Posterior cingulate gyrus (tissue), 11 donors: ENCODE measurements at places on chromosomes 5 and 9.

DNA sequence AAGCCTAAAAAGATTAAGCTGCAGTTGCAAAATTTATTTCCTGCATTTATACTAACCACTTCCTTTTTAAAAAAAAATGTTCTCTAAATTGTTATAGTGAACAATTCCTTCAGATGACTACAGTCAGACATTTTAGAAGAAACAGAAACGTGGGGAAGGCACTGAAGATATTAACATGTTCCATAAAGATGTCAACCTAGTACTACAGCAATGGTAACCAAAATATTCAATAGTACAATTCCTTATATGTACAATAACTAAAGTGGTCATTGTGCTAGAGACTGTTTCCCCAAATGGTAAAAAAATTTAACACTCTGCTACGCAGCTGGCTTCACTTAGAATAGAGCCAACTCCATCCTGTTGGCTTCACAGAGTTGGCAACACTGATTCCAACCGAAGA is 97.7 kb downstream of the FNBP1 start:
- no peak for DNase-seq

DNA sequence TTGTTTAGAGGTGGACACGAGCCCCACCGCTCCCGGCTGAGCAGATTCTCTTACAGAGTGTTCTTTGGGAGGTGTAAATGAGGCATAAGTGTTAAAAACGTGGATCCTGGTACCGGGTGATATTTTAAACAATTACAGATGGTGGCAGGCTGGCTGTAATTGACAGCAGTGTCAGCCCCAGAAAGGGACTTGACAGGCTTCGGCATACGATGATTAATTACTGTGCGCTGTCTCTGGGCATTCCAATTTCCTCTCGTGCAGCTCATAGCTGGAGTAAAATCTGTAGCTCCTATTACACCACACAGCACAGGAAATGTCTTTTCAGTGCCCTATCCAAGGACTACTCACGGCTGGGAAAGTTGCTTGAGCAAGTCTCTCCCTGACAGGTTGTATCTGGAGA is 305.4 kb upstream of the IRX2 start:
- DNase-seq, result no peak

GRCh38 chr9:132782037-132782436 is 96.0 kb downstream of the AK8 start:
- DNase-seq, result no peak

GRCh38 chr9:8883321-8883720 is 1083.7 kb upstream of the DMAC1 start:
- no peak for DNase-seq

DNA sequence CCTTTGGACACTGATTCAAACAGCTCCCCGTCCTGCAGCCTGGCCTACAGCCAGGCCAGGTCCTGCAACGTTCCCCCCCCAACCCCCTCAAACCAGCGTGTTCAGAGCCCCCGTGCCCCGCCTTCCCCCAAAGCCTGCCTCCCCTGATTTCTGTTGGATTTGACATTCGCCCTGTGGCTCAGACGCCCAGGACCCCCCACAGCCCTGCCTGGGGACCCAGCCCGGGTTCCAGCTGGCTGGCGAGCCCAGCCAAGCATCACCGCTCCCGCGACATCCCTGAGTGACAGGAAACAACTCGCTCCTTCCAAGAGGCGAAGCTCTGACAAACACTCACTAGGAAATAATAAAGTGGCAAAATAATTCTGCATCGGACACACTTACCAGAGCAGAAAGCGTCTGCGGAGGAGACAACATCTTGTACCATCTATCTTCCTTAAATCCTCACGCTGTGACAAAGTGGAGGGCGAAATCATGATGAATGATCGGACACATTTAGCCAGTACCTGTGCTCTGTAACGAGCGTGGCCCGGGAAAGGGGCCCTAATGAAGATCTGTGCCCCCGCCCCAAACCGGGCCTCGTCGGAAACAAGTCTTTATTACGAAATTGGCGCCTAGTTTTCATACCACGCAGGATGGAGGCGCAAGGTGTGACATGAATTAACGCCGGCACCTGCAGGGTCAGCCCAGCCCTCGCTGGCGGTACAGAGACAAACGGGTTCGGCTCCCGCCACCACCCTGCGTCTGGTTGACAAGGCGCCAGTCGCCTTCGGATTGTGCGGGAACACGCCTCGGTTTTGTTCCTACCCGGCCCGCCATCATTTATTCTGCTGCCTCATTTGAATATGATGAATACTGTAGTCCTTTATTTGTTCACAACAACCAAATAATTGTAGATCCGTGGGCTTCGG is 91.0 kb upstream of the MVB12B start:
- DNase-seq, result no peak

DNA sequence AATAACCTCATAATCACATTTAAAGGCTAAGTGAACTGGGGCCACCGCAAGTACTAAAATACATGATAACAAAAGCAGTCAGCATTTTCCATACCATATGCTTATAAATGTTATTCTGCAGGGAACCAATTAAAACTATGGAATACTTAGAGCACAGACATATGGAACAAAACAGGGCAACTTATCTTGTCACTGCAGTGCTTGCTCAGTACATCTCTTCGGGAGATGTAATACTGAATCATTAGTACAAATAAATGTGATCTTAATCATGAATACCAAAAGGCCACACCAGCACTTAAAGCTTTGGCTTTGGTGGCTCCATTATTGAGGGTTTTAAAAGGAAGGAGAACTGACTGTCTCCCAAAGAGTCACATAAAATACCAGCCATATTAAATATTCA is 32.1 kb downstream of the PRUNE2 start:
- no peak for DNase-seq

- no peak for DNase-seq
Observed at GRCh38 chr9:2228132-2228531, 213.0 kb downstream of the SMARCA2 start.

- peak; percentile 61 for DNase-seq
Observed at GRCh38 chr5:14872070-14872989, 752 bp upstream of the ANKH start.

- DNase-seq, result no peak
Observed at GRCh38 chr9:96874947-96875460, 20.7 kb upstream of the ZNF782 start.

- DNase-seq, result no peak
Observed at GRCh38 chr5:126482591-126482990, 59.4 kb downstream of the GRAMD2B start.

- DNase-seq, result no peak
Observed at GRCh38 chr5:148909766-148910165, 83.4 kb downstream of the ADRB2 start.

- no peak for DNase-seq
Observed at GRCh38 chr9:32928912-32929311, 72.5 kb downstream of the APTX start.

DNA sequence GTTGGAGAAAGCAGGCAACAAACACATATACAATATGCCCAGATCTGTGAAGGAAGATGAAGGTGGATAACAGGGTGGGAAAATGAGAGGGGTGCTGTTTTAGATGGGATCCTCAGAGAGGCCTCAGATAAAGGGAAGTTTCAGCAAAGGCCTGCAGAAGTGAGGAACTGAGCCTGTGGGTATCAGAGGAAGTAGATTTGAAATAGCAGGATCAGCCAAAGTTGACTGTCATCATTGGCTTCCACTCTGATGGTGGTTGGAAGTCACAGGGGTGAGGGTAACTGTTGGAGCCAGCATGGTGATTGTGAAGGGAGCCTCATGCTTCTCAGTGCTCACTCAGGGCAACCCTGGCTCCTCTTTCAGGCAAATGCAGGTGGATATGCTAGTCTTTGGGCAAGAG is 607.2 kb upstream of the CLINT1 start:
- no peak for DNase-seq

- DNase-seq, result no peak
Observed at GRCh38 chr9:107299437-107299836, 16.4 kb downstream of the RAD23B start.

GRCh38 chr9:129610473-129611306 is 10.2 kb downstream of the C9orf50 start:
- DNase-seq, result peak; percentile 78

- peak; percentile 82 for DNase-seq
Observed at GRCh38 chr9:122122903-122123632, 30.0 kb upstream of the TTLL11 start.

GRCh38 chr9:121150188-121150587 is 51.5 kb downstream of the RAB14 start:
- DNase-seq, result no peak

DNA sequence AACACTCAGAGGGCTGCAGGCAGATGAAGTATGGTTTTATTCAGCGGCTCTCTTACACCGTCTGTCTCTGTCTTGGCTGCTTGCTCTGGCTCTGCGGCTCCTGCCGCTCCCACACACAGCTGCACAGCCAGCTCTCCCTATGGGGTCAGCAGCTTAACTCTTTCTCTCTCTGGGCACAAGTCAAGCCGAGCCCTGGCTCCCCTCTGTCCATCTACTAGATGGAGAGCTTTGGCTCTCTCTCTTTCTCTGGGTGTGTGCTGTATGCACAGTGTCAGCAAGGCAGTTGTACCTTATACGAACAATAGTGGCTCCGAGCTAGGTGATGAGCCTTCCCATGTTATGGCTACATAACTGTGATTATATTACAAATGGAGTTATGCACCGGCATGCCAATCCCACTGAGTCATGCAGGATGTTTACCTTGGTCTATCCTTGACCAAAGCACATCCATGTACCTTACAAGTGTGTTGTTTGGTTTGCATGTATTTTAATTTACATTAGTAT is 19.3 kb upstream of the PPP2CA start:
- DNase-seq, result peak; percentile 30

DNA sequence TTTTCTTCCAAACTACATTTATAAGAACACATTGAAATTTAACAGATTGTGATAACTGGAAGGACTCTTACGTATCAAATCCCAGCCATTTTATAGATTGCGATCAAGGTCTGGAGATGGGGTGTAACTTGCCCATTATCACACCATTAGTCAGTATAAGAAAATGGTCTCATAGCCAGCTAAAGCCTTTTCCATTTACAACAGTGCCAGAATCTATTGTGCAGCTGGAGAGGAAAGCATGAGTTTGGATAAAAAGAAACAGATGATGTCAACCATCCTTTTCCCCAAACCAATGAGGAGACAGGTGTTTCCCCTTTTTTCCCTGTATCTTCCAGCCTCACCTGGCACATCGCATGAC is 658.8 kb downstream of the ACTL7B start:
- no peak for DNase-seq

GRCh38 chr5:16791036-16791705 is 144.9 kb downstream of the MYO10 start:
- DNase-seq, result no peak

DNA sequence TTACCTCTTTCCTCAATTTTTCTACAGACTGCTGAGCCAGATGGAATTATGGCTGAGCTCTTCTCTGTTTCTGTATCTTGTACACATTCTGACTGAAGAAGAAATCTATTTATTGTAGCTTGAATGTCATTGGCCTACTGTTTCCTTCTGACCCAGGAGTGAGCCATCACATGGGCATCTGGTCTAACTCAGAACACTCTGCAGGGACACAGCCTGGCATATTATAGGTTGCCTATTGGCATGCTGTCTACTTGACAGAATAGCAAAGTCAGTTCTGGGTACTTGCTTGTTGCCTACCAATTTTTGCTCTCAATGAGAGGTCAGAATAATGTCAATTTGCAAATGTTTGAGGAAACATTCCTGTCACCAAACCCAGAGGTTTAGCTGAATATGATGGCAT is 7.3 kb downstream of the PCDHAC2 start:
- no peak for DNase-seq

- peak; percentile 95 for DNase-seq
Observed at GRCh38 chr5:181187500-181188213, 17.3 kb downstream of the TRIM7 start.

DNA sequence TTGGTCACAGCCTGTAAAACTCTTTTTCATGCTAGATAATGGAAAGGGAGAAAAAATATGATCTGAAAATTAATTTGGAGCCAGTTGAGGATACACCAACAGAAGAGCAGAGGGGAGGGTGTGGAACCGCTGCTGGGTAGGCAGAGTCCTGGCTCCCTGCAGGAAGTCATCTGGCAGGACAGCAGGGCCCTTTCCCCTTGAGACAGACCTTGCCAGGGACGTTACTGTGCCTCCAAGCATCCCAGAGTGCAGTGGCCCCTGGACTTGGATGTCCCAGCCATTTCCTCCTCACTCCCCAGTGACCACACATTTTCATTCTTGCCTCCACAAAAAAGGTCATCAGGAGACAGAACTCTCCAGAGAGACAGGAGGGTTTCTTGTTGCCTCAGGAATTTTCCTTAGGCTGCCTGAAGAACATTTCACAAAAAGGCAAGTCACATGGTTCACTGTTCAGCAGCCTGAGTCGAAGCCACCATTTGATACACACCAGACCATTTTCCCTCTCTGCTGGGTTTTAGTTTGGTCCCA is 5.9 kb downstream of the TRPM3 start:
- peak; percentile 61 for DNase-seq
